ENCODE measurements at places on chromosomes 12 and 14. TPM values are rescaled to one million over a fixed set of nuclear protein-coding genes. Genes with fewer than 3 reads are reported as not detected.

The ADCY4 gene
- total RNA-seq: 0.97 TPM

The KSR2 gene
- under 0.01 TPM for total RNA-seq

The SUOX gene
- 12.5 TPM for total RNA-seq

The CCDC184 gene
- 1.6 TPM for total RNA-seq

The PPP1R13B gene
- 3.2 TPM for total RNA-seq

The SAV1 gene
- total RNA-seq: 19.6 TPM

The HOXC10 gene
- 6.2 TPM for total RNA-seq

The C14orf180 gene
- total RNA-seq: not detected

The DDHD1 gene
- total RNA-seq: 17.8 TPM

The SPTB gene
- total RNA-seq: 0.05 TPM

The RECQL gene
- total RNA-seq: 161 TPM

The LALBA gene
- not detected for total RNA-seq

The POTEG gene
- not detected for total RNA-seq

The MAP3K12 gene
- 30.6 TPM for total RNA-seq

The DNAJC22 gene
- total RNA-seq: 1.2 TPM

The PTPN6 gene
- not detected for total RNA-seq

The MGP gene
- 6.7 TPM for total RNA-seq

The EML5 gene
- 0.30 TPM for total RNA-seq

The PTGER2 gene
- total RNA-seq: 4.8 TPM

The STON2 gene
- total RNA-seq: not detected

The TMEM132D gene
- not detected for total RNA-seq

The MIP gene
- total RNA-seq: not detected

The GPR132 gene
- 0.05 TPM for total RNA-seq

The SERPINA12 gene
- total RNA-seq: not detected

The KCNJ8 gene
- 1.8 TPM for total RNA-seq

The GRIP1 gene
- 3.6 TPM for total RNA-seq

The WNT1 gene
- total RNA-seq: not detected

The MANSC4 gene
- total RNA-seq: 0.89 TPM

The SRRM4 gene
- not detected for total RNA-seq

The RNF31 gene
- total RNA-seq: 44.6 TPM

The PHC1 gene
- 35.1 TPM for total RNA-seq

The ANO4 gene
- 2.0 TPM for total RNA-seq

The KRT77 gene
- not detected for total RNA-seq

The LMNTD1 gene
- total RNA-seq: 0.51 TPM

Measured in smooth muscle cell of the umbilical artery (primary cell).